ENCODE measurements at places on chromosomes 5 and 9.

DNA sequence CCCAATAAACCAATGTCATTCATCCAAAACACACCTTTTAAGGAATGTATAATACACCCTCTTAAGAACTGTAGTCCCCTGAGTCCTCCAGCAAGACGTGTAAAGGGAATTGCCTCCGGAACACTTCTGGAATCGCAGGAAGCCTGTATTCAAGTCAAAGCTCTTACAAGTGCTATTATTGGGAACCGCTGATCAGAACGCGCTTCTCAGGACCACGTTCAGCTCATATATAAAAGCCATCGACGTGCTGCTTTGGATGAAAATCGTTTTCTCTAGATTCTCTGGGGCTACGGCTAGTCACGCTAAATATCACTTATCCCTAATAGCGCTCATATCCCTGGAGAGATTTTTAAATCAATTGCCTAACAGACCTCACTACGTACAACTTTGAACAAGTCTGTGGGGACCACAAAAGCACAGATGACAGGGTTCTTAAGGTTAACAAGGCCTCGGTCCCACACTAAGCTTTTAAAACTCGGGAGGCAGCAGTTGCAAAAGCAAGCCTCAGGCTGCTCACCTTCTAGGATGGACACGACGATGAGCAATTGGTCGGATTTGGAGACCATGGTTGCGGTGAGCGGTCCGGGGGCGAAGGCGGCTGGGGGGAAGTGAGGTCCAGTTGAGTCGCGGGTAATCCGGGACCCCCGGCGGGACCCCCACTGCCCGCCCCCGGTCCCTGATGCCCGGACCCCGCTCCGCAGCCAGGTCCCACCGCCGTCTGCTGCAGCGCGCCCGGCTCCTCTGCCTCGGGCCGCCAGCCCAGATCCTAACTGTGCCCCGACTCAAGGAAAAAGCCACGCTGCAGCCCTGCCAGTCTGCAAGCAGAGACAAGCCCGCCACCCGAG is 548 bp downstream of the CEP120 start:
- peak; percentile 59 for DNase-seq

- DNase-seq: no peak
Observed at GRCh38 chr5:130868186-130868840, 296.7 kb downstream of the HINT1 start.

- DNase-seq: no peak
Observed at GRCh38 chr9:2787065-2787464, 56.8 kb downstream of the PUM3 start.

DNA sequence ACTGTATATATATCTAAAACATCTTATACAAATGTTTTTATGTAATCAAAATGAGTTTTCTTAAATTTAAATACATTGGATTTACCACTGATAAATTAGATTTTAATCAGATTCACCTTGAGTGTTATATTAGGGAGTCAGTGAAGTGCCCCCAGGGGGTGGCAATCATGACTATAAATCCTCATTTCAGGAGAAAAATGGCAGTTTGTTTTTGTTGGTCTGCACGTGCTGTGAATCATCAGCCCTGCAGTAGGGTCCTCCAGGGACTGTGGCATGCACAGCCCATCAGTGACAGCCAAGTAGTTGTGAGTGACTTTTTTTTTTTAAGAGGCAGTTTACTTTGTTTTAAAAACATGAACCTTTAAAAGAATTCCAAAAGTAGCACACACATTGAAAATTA is 65.2 kb downstream of the ZSWIM6 start:
- DNase-seq: no peak

DNA sequence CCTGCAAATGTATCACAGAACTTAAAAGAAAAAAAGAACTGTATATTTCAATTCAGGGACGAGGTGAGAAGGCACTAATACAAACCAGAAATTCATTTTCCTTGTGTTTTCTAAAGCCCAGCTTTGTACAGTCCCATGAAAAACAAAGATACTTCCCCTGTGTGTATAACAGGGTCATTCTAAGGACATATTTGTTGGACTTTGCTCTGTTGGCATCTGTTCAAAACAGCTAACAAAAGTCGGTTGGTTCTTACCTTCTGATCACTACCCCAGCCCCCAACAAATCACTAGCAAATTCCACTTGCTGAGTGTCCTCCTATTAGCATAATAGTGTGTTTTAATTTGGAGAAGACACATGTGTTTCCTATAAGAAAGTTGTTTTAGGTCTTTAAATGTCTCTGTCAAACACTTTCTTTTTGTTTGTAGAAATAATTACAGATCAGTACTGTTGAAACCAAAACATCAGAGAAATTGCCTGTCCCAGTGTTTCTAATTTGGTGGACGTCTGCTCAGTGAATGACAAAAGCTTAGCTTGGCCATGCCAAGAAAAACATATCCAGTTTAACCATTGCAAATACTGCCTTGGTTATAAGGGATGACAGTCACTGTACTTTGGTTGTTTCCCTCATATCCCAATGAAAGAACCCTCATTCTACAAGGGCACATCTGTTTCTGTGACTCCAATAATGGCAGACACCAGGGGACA is 480.5 kb downstream of the EBF1 start:
- no peak for DNase-seq

DNA sequence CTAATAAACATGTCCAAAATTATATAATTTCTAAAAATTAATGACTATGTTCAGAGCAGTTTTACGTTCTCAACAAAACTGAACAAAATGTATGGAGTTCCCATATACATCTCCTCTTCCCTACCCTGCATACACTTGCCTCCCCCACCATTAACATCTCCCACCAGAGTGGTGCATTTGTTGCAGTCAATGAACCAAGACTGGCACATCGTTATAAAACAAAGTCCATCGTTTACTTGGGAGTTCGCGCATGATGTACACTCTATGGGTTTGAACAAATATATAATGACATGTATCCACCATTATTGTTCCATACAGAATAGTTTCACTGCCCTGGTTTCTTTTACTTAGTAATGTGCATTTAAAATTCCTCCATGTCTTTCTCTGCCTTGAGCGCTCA is 130.1 kb downstream of the APBA1 start:
- no peak for DNase-seq

DNA sequence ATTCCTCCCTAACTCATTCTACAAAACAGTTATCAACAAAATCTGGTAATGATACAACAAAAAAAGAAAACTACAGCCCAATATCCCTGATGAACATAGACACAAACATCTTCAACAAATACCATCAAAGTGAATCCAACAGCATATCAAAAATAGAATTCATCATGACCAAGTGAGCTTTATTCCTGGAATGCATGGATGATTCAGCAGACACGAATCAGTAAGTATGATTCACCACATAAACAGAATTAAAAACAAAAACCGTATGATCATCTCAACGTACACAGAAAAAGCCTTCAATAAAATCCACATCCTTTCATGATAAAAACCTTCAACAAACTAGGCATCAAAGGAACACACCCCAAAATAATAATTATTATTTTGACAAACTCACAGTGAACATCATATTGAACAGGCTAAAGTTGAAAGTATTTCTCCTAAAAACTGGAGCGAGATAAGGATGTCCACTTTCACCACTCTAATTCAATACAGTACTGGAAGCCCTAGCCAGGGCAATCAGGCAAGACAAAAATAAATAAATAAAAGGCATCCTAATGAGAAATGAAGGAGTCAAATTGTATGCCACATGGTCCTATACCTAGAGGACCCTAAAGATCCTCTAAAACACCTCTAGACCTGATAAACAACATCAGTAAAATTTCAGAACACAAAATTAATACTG is 305.1 kb upstream of the RGMB start:
- no peak for DNase-seq

DNA sequence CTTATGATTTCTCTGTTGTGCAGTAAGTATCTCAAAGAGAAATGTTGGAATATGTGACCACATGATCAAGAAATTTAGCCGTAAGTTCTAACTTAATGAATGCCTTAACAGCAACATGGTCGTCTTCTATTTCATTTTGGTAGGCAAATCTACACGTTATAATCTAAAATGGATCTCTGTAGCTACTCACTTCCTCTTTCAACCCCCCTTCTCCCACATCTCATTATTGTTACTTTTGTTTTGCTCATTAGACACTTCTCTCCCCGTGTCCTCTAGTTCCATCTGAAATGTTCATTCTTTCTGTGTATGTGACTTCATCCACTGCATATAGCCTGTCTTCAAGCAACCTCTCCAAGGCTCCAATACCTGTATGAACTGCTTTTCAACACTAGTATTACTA is 27.1 kb upstream of the LPAR1 start:
- DNase-seq: no peak

DNA sequence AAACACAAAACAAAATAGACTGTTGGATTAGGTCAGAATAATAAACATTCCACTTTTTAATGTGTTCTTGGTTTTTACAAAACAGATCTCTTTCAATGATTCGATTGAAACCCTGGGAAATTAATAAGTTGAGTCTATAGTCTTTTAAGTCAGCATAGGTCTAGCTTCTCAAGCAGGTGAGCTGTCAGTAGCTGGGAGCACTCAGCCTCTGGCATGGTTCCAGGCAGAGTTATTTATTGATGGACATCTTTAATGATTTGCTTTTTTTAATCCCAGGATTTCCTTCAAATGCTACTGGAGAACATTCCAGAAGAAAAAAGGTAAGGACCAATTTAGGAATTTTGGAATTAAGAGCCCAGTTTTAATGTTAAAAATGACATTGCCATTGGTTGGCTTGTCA is 241.0 kb downstream of the AOPEP start:
- DNase-seq: no peak

DNA sequence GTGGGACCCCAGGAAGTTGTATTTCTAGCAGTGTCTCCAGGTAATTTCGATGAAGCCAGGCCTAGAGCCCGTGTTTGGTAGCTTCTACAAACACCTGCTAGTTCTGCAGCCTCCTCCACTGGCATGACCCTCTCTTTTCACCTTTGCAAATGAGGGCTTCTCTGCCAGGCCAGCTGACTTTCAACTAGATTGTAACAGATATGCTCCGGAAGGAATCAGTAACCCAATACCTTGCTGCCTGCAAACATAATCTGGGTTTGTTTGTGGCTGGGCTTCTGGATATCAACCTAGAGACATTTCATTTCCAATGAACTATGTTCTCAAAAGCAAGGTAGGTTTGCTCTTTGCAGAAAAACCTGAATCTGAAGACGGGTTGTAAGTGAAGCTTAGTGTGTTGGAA is 354.8 kb downstream of the DMRT2 start:
- no peak for DNase-seq

GRCh38 chr9:128159784-128160602 is at the start of gene BBLN:
TSS of gene BBLN (plus strand) at chr9:128160265. CDS start at chr9:128160408, 143 bp downstream.
- peak; percentile 95 for DNase-seq

GRCh38 chr9:134419684-134420076 is 93.4 kb downstream of the RXRA start:
- DNase-seq: peak; percentile 60

GRCh38 chr9:26754509-26755164 is 138.0 kb downstream of the CAAP1 start:
- no peak for DNase-seq

GRCh38 chr9:118209343-118209742 is 505.1 kb downstream of the TLR4 start:
- DNase-seq: peak; percentile 99

GRCh38 chr5:172086194-172086975 is 79.9 kb upstream of the FBXW11 start:
- DNase-seq: peak; percentile 69

DNA sequence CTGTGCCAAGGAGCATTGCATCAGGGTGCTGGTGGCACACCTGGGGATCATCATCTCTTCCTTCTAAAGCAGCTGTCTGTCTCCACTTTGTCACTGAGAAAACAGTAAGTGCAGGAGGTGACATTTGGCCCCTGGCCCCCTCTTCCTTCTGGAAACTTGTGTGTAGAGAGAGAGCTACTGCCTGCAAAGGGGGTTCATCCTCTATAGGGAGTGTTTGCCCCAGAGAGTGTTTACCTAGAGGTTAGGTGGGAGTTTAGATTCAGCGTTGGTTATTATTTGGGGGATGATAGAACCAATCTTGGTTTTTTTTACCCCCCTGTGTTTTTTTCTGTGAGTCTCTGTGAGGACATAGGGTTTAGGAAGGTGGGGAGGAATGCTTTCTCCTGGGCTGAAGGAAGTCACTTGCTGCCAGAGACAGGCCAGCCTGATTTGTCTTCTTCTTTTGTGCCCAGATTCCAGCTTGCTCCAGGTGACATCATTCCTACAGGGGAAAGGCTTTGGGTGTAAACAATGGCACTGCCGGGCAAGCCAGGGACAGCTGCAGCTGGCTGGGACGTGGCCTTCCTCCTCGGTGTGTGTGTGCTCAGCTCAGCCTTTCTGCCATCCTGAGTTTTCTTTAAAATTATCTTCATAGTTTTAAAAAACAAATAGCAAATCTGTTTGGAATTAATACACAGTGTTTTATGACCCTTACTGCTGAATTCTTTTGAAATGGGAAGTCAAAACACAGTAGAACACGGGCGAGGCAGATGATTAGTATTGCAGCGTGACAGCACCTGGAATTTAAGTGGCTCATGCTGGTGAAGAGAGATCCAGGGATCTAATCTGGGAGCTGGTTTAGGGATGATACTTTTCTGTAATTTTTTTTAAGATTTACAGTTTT is 24.5 kb downstream of the PRRC2B start:
- peak; percentile 80 for DNase-seq

- no peak for DNase-seq
Observed at GRCh38 chr9:128762671-128763449, 8.9 kb downstream of the ZER1 start.

DNA sequence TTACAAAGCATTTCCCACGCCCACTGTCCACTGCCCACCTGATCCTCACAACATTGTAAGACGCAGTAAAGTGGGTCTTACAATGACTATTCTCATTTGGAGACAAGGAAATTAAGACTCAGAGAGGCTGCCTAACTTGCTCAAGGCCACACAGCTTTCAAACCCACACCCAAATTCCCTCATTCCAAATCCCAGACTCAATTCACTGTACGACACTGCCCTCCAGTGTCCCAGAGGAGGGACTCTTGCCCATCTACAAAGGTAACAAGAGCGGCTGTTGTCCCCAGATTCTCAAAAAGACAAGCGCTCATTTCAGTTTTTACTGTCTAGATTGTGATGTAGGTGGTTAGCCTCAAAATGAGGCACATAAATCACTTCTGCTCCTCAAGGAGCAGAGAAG is 184.6 kb downstream of the ACTL7B start:
- DNase-seq: no peak

DNA sequence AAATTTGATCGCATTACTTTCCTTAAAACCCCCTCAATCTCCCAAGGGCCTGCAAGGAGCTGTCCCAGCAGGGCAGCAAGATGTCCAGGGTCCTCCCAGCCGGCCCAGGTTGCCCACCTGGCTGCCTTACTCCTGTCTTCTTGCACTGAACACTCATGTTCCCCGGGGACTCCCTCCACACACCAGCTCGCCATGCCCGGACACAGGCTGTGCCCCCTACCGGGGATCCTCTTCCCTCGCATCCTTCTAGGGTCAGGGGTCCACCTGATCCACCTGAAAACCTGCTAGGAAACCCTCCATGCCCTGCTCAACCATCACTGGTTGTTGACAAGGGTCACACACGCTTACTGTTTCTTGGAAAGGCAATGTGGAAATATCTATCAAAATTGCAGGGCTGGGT is 172.0 kb upstream of the MSX2 start:
- no peak for DNase-seq
